Neural crest cell (in vitro differentiated cells): ENCODE measurements at places on chromosomes 7 and 10.

GRCh38 chr7:135152442-135152841 lies 4.6 kb downstream of the TMEM140 start:
- no peak for DNase-seq
- no peak overlapping the region for H3K4me3 ChIP-seq
- peaks cover 38% of the 10 kb centered on the region for H3K36me3 ChIP-seq
- H3K27ac ChIP-seq: no peak overlapping the region

GRCh38 chr10:60728056-60728455 lies 50.2 kb upstream of the CDK1 start:
- no peak overlapping the region for H3K27ac ChIP-seq
- DNase-seq: no peak
- peaks cover 41% of the 10 kb centered on the region for H3K27me3 ChIP-seq
- H3K36me3 ChIP-seq: peaks cover 2% of the 10 kb centered on the region
- H3K4me1 ChIP-seq: peaks cover 6% of the 10 kb centered on the region
- H3K4me3 ChIP-seq: no peak overlapping the region

- no peak overlapping the region for H3K27ac ChIP-seq
- no peaks in the 10 kb centered on the region for H3K36me3 ChIP-seq
- DNase-seq: no peak
- H3K4me1 ChIP-seq: no peaks in the 10 kb centered on the region
These were observed 17.8 kb upstream of the ASB15 start for GRCh38 chr7:123583821-123584220.

DNA sequence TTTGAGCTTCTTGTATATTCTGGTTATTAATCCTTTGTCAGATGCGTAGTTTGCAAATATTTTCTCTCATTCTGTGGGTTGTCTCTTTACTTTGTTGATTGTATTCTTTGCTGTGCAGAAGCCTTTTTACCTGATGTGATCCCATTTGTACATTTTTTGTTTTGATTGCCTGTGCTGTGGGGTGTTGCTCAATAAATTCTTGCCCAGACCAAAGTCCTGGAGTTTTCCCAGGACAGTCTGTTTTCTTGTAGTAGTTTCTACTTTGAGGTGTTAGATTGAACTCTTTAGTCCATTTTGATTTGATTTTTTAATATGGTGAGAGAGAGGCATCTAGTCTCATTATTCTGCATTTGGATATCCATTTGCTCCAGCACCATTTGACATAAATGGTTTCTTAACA lies 588.7 kb upstream of the MBL2 start:
- H3K36me3 ChIP-seq: no peaks in the 10 kb centered on the region
- no peak for DNase-seq

DNA sequence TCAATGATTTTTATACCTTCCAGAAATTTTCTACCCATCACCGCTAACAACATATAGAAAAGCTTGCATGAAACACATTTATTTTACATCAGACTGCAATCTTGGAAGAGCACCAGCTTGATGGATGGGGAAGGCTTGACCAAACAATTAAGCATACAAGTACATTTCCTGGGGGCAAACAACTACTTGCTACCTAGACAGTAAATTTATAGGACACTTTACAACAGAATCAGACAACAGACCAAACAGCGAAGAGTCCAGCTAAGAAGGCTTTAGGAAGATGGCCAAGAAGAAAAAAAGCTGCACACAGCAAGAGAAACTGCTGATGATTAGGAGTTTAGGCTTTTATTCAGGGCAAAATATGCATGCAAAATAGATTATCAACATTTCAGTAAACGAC lies 8.0 kb downstream of the AASS start:
- peaks cover 6% of the 10 kb centered on the region for H3K36me3 ChIP-seq
- H3K4me1 ChIP-seq: peaks cover 27% of the 10 kb centered on the region
- no peaks in the 10 kb centered on the region for H3K27me3 ChIP-seq
- H3K27ac ChIP-seq: no peak overlapping the region

DNA sequence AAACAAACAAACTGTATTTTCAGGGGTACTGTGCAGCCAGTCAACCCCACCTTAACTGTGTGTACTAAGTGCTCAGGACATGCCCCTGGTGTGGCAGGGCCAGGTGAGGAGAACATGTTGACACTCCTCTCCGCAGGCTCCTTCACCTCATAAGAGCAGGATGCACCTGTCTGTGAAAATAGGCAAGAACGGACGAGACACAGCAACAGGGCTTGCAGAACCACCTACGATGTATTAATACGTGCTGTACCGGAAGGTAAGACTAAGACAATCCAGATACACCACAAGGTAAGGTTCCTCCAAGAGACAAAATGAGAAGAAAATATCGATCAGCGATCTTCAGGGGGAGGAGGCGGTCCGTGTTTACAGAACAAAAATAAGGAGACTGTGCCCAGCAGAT lies 65.8 kb upstream of the CAMK2B start:
- H3K4me3 ChIP-seq: no peak overlapping the region
- H3K36me3 ChIP-seq: peaks cover 13% of the 10 kb centered on the region
- no peaks in the 10 kb centered on the region for H3K4me1 ChIP-seq
- peak overlapping the region; percentile 86 for H3K27ac ChIP-seq
- no peak for DNase-seq

- no peaks in the 10 kb centered on the region for H3K27me3 ChIP-seq
- no peaks in the 10 kb centered on the region for H3K36me3 ChIP-seq
- no peak for DNase-seq
- peak overlapping the region; percentile 52 for H3K27ac ChIP-seq
These were observed 35.5 kb downstream of the GPR141 start for GRCh38 chr7:37719077-37719476.

DNA sequence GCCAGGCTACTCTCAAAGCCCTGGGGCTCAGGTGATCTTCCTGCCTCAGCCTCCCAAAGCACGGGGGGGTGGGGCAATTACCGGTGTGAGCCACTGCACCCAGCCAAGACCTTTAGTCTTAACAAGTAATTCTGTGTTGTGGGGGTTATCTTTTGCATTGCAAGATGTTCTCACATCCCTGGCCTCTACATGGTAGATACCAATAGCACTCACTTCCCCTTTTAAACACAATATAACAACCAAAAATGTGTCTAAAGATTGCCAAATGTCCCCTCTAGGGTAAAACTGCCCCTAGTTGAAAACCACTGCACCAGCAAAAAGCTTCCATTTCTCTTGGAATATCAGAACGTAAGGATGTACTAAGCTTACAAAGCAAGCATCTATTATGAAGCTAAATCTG lies 225.0 kb downstream of the CTNNA3 start:
- no peaks in the 10 kb centered on the region for H3K4me1 ChIP-seq
- H3K36me3 ChIP-seq: no peaks in the 10 kb centered on the region
- no peak for DNase-seq
- no peaks in the 10 kb centered on the region for H3K27me3 ChIP-seq
- H3K27ac ChIP-seq: no peak overlapping the region

DNA sequence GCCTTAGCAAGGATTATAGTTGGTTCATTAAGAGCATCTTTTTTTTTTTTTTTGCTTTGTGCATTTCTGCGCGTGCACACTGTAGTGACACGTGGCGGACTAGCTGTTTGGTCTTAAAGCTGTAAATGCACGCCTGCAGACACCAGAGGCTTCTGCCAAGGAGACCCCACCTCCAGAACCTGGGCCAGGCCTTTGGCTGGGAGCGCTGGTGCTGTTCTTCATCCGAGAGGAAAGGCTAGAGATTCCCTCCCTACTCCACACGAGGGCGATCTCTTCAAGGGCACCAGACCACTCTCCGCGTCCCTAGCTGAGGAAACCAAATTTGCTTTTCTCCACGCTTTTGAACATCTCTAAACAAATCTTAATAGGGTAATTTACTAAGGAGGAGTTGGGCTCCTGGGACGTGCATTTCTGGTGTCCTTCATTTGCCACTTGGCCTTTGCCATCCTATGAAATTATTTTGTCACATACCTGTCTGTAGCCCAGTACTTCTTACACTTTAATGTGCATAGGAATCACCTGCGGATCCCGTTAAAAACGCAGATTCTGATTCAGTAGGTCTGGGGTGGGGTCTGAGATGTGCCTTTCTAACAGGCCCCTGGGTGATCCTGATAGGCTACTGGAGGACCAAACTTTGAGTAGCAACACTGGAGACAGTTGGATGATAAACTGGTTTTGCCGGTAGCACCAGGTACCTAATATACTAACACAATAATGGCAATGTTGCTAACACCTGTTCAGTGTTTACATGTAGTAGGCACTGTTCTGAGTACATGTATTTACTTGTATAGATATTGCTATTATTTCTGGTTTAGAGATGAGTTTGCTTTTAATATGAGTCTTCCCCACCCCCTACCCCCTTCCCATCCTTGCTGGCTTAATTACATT lies 1.3 kb upstream of the SLC26A5 start:
- peak overlapping the region; percentile 19 for H3K4me3 ChIP-seq
- peaks cover 98% of the 10 kb centered on the region for H3K27me3 ChIP-seq
- H3K36me3 ChIP-seq: peaks cover 3% of the 10 kb centered on the region
- DNase-seq: peak; percentile 49
- H3K4me1 ChIP-seq: peaks cover 4% of the 10 kb centered on the region

- H3K27me3 ChIP-seq: no peaks in the 10 kb centered on the region
- H3K4me3 ChIP-seq: no peak overlapping the region
- H3K36me3 ChIP-seq: no peaks in the 10 kb centered on the region
These were observed 103.3 kb downstream of the BBS9 start for GRCh38 chr7:33232632-33233145.

GRCh38 chr7:115724400-115725056 lies 306.0 kb downstream of the TFEC start:
- no peak for DNase-seq
- no peak overlapping the region for H3K4me3 ChIP-seq
- H3K4me1 ChIP-seq: peaks cover 8% of the 10 kb centered on the region
- H3K27ac ChIP-seq: no peak overlapping the region
- no peaks in the 10 kb centered on the region for H3K27me3 ChIP-seq

GRCh38 chr7:5597772-5598171 lies 174.1 kb upstream of the TNRC18 start:
- peak overlapping the region; percentile 88 for H3K4me3 ChIP-seq
- no peak for DNase-seq
- H3K27ac ChIP-seq: no peak overlapping the region
